Kidney capillary endothelial cell (primary cell): ENCODE measurements at places on chromosomes 6 and 20.

- DNase-seq: no peak
Measured at GRCh38 chr6:11778648-11779328, at the start of gene ADTRP. Gene ADTRP (minus strand): TSS chr6:11778803. CDS start chr6:11778759, 44 bp downstream.

DNA sequence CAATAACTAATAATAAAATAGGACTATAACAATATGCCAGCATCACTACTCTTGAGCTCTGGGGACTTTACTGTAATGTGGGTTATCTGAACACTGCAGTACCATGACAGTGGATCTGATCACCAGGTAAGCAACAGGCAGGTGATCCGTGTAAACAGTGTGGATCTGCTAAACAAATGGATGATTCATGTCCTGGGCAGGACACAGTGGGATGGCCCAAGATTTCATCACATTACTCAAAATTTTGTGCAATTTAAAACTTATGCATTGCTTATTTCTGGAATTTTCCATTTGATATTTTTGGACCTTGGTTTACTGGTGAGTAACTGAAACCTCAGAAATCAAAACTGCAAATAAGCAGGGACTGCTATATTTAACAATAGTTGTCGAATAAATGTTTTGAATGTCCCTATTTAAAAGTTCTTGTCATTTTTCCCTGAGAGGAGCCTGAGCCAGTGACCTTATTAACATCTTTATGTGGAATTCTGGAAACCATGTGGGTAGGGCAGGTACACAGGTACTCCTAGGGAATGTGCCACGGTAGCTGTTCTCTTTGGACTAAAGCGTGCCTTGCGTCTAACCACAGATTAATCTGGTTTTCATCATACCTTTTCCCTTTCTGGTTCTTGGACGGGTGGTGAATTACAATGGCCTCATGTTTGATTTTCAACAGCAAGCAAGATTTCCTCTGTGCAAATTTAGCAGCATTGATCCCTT is 214.5 kb upstream of the SASH1 start:
- no peak for DNase-seq

GRCh38 chr6:143060354-143060805 is 309 bp upstream of the AIG1 start:
- peak; percentile 63 for DNase-seq

GRCh38 chr20:38460040-38460623 is 12.5 kb upstream of the RALGAPB start:
- DNase-seq: peak; percentile 88
